Stimulated activated CD8-positive, alpha-beta memory T cell treated with anti-CD3 and anti-CD28 coated beads, Interleukin-2, amount 100 ng/mL, for 1 hour (primary cell): ENCODE measurements at places on chromosomes 2 and 18.

DNA sequence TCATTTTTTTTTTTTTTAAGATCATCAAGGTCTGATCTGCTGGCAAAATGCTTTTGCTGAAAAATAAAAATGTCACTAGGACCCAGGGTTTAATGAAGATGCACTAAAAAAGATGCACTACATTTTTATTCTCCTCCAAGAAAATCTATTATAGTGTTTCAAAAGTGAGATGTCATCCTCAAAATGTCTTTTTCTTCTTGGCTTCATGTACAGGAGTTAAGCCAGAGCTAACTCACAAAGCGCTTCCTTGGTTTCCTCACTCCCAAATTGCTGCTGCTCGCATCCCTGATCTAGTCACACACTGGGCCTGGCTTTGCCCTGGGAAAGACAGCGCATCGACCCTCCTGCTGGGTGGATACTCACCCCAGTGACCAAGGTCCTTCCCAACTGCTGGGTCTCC, 113.4 kb upstream of the CCDC68 start:
- DNase-seq, result no peak

GRCh38 chr2:149926149-149926548, 338.6 kb upstream of the MMADHC start:
- DNase-seq, result no peak

DNA sequence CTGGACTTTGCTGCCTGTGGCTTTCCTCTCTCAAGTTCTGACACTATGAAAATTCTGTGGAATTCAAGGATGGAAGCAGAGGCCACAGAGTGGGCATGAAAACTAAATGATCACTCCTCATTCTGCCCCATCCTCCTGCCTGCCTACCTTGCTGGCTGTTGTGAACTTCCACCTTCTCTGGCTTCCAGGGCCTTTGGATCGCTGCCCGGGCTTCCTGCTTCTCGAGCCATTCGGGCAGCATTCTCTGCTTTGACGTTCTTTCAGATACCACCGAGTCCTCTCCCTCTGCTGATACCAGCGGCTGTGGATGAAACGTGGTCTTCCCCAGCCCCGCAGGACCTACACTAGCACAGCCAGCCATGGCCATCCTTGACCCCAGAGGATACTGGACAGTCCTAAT, 327.7 kb upstream of the SLC14A2 start:
- DNase-seq, result no peak

- DNase-seq, result no peak
Measured at GRCh38 chr2:61878761-61879160, 9.7 kb downstream of the CCT4 start.

GRCh38 chr2:236544362-236544761, 25.3 kb upstream of the ACKR3 start:
- DNase-seq, result no peak

DNA sequence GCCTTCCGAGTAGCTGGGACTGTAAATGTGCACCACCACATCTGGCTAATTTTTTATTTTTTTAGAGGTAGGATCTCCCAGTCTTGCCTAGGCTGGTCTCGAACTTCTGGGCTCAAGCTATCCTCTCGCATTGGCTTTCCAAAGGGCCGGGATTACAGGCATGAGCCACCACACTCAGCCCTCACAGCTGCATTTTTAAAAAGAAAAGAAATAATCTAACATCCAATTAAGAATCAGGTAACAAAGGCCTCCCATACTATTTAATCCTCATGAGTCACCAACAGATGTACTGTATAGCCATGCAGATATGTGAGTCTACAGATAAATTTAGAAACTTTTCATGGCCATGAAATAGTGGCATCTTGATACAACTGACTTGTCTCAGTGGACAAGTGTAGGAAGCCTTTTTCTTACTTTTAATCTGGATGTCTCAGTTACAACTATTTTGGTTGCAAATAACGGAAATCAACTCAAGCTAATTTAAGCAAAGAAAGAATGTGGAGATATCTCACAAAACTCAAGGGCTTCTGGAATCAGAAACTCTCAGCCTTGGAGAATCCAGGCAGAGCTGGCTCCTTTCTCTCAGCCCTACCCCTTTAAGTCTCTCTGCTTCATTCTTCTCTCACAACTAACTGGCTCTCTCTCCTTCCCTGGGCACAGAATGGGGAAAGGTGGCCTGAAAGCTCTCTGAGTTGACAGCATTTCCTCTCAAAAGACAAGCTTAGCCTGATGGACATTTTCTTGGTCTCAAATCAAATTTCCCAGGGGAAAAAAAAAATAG, 12.8 kb upstream of the PPM1B start:
- no peak for DNase-seq

- DNase-seq, result no peak
Measured at GRCh38 chr2:164881524-164881923, 39.9 kb upstream of the COBLL1 start.
